Hypothalamus (tissue), 51 donors: ENCODE measurements at places on chromosomes 4 and X.
A peak's percentile ranks its signal among the peaks of the same experiment; 100 is the strongest.

GRCh38 chr4:156177941-156178340 is 224.3 kb upstream of the CTSO start:
- no peak for DNase-seq

- DNase-seq, result peak; percentile 76
Observed at GRCh38 chr4:140237616-140238350, 83.8 kb upstream of the MAML3 start.

DNA sequence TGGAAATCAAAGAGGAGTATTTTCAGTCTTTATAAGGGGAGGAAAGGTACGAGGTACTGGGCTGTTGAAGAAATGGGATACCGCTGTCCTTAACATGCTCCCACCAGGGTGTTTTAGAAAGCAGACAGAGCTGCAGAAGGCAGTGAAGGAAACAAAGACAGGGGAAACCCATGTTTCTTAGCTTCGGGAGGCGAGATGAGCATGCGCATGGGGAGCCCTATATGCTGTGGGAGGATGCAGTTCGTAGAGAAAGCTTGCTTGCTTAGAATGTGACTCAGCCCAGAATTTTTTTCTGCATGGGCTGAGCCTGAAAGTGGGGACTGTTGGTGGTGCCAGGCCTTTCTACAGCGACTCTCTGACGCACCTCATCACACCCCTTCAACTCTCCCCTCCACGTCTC is 28.8 kb upstream of the SCOC start:
- DNase-seq, result no peak

- no peak for DNase-seq
Observed at GRCh38 chr4:73223258-73223650, 35.3 kb downstream of the ANKRD17 start.

- DNase-seq, result no peak
Observed at GRCh38 chr4:94523033-94523580, 71.4 kb downstream of the PDLIM5 start.

- DNase-seq, result peak; percentile 4
Observed at GRCh38 chr4:78058591-78059523, 1.7 kb downstream of the FRAS1 start.

- no peak for DNase-seq
Observed at GRCh38 chrX:49912861-49913260, 9.5 kb upstream of the CLCN5 start.
